T-helper 17 cell (primary cell): ENCODE measurements at places on chromosomes 1 and 21.
A peak's percentile ranks its signal among the peaks of the same experiment; 100 is the strongest.

GRCh38 chr21:29195981-29196669 lies 65.7 kb downstream of the MAP3K7CL start:
- H3K36me3 ChIP-seq: no peaks in the 10 kb centered on the region
- peak overlapping the region; percentile 89 for H3K4me3 ChIP-seq
- H3K4me1 ChIP-seq: peaks cover 4% of the 10 kb centered on the region
- no peaks in the 10 kb centered on the region for H3K27me3 ChIP-seq

DNA sequence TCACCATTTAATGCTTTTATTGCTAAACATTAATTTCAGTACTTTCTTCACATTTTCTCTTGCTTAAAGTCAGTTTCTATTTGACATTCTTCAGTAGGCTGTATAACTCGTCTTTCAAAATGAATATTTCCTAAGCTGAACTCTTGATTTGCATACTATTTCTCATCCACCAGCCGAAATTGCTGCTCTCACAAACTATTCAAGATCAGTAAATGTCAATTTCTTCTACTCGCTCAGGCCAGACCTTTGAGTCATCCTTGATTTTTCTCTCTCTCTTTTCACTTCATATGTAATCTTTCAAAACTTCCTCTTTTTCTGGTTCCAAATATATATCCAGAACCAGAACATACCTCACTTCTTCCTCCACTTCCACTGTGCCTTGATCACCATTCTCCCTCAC lies 990.0 kb downstream of the KCNT2 start:
- H3K4me1 ChIP-seq: no peaks in the 10 kb centered on the region
- no peaks in the 10 kb centered on the region for H3K27me3 ChIP-seq
- no peaks in the 10 kb centered on the region for H3K36me3 ChIP-seq
- H3K4me3 ChIP-seq: no peak overlapping the region

DNA sequence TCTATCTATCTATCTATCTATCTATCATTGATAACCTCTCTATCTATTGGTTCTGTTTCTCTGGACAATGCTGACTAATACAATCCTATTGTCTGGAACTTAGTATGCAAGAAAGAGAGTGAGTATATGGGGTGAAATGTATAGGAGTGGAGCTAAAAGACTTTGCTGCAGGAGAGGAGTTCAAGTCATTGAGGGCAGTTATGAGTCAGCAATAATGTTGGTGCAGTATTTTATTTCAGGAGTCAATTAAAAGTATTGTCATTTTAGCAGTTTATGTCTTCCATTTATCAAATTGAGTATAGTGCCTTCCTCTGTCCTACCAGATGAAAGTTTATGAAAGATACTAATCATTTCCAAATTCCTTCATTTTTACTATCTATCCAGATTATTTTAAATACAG lies 55.8 kb downstream of the MAP3K7CL start:
- DNase-seq: no peak
- no peak overlapping the region for H3K4me3 ChIP-seq
- no peaks in the 10 kb centered on the region for H3K27me3 ChIP-seq

- no peak overlapping the region for H3K4me3 ChIP-seq
- no peak for DNase-seq
- H3K4me1 ChIP-seq: peaks cover 5% of the 10 kb centered on the region
- peaks cover 23% of the 10 kb centered on the region for H3K27me3 ChIP-seq
Measured at GRCh38 chr1:43256675-43257570, 12.9 kb upstream of the TMEM125 start.

DNA sequence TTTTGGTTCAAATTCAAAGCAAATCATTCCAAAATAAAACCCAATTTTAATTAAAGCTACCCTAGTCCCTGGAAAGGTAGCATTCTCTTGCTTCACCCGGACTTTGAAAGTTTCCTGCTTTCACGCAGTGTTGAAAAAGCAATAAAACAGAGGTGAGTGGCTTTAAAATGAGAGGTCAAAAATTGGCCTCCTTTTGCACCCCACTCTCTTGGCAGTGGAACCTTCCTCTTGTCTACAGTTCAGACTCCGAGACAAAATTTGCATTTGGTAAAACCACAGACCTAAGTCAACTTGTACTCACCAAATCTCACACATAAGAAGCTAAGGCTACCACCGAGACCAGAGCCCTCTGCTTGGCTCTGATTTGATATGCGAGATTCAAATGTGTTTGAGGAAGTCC lies 252.7 kb downstream of the TTLL7 start:
- DNase-seq: no peak
- H3K4me1 ChIP-seq: no peaks in the 10 kb centered on the region
- H3K27ac ChIP-seq: no peak overlapping the region
- no peaks in the 10 kb centered on the region for H3K36me3 ChIP-seq
- no peak overlapping the region for H3K4me3 ChIP-seq
- no peaks in the 10 kb centered on the region for H3K27me3 ChIP-seq

GRCh38 chr1:40038697-40039096 lies 1.8 kb upstream of the CAP1 start:
- H3K4me1 ChIP-seq: peaks cover 51% of the 10 kb centered on the region
- peak overlapping the region; percentile 65 for H3K4me3 ChIP-seq
- DNase-seq: no peak
- no peaks in the 10 kb centered on the region for H3K27me3 ChIP-seq
- peaks cover 15% of the 10 kb centered on the region for H3K36me3 ChIP-seq
- peak overlapping the region; percentile 97 for H3K27ac ChIP-seq

- DNase-seq: no peak
- H3K36me3 ChIP-seq: peaks cover 2% of the 10 kb centered on the region
- no peak overlapping the region for H3K27ac ChIP-seq
- H3K27me3 ChIP-seq: peaks cover 64% of the 10 kb centered on the region
- peaks cover 9% of the 10 kb centered on the region for H3K4me1 ChIP-seq
Measured at GRCh38 chr1:214216779-214217178, 64.2 kb upstream of the SMYD2 start.

GRCh38 chr21:41859297-41859980 lies 19.7 kb downstream of the PRDM15 start:
- H3K4me3 ChIP-seq: no peak overlapping the region
- H3K27ac ChIP-seq: no peak overlapping the region
- peaks cover 11% of the 10 kb centered on the region for H3K4me1 ChIP-seq
- H3K27me3 ChIP-seq: no peaks in the 10 kb centered on the region
- DNase-seq: no peak
- H3K36me3 ChIP-seq: peaks cover 6% of the 10 kb centered on the region

- H3K36me3 ChIP-seq: no peaks in the 10 kb centered on the region
- no peak for DNase-seq
- H3K27me3 ChIP-seq: no peaks in the 10 kb centered on the region
- peaks cover 6% of the 10 kb centered on the region for H3K4me1 ChIP-seq
- peak overlapping the region; percentile 21 for H3K27ac ChIP-seq
Measured at GRCh38 chr1:184075055-184076029, 23.8 kb downstream of the TSEN15 start.

GRCh38 chr1:160130939-160131338 lies 15.4 kb downstream of the ATP1A2 start:
- no peak overlapping the region for H3K4me3 ChIP-seq
- H3K4me1 ChIP-seq: peaks cover 2% of the 10 kb centered on the region
- H3K27me3 ChIP-seq: peaks cover 52% of the 10 kb centered on the region
- H3K36me3 ChIP-seq: peaks cover 5% of the 10 kb centered on the region
- DNase-seq: no peak

DNA sequence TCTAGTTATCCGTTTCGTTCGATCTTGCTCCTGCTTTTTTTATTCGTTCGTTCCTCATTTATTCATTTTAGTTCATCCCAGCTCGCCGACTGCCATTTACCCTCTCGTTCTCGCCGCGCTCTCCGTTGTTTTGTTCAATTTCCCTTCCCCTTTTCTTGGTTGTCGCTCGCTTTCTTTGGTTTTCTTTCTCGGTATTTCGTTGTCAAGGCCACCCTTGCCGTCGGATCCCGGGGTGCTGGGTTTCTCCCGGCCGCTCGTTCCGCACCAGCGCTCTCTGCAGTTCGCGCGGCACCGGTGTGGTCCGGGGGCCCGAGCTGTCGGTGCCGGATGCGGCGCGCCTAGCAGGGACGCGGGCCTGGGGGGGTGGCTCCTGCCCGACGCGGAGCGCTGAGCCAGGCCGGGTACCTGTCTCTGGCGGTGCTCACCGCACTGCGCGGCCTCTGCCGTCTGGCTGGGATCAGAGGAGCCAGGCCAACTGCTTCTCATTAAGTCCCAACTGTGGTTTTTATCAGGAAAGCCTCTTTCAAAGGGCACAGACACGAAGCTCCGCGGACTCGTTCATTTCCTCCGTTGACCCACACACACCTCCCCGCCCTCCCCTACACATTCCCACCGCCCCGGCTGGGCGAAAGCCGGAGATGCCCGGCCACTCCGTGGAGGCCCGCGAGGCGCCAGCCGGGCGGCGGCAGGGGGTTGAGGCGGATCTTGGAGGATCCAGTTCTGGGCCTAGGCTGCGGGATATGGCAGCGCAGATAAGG lies 1.6 kb downstream of the ALX3 start:
- peak overlapping the region; percentile 14 for H3K27ac ChIP-seq
- peaks cover 11% of the 10 kb centered on the region for H3K36me3 ChIP-seq
- DNase-seq: no peak
- H3K4me1 ChIP-seq: peaks cover 13% of the 10 kb centered on the region
- peak overlapping the region; percentile 80 for H3K4me3 ChIP-seq
